ENCODE measurements at places on chromosomes 12 and 14. TPM values are rescaled to one million over a fixed set of nuclear protein-coding genes. Genes with fewer than 3 reads are reported as not detected.

Gene C1S
- 122 TPM for total RNA-seq

Gene CLIP1
- 52.1 TPM for total RNA-seq

Gene CCDC184
- total RNA-seq: 23.2 TPM

DNA sequence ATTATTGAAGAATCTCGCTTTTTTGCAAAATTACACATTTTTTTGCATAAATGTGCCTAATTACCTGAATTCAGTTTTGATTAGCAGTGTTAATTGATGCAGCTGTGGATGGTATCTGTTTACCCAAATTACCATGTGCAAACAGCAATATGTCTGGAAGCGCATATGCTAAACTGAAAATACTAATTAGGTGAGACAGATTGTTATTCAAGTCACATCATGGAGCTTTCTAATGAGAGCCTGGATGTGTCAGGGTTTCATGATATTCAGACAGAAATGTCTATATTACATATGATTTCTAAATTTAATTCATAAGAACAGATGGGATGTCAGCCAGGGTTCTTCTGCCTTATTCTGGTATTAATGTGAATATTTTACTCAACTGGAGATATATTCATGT, 74.9 kb downstream of the RMST start:
- DNase-seq: no peak
